ENCODE measurements at places on chromosomes 6 and 20. TPM values are rescaled to one million over a fixed set of nuclear protein-coding genes. Genes with fewer than 3 reads are reported as not detected.

Gene MROH8
- polyA plus RNA-seq: 3.5 TPM

Gene GHRH
- not detected for polyA plus RNA-seq

Gene CGAS
- not detected for polyA plus RNA-seq

DNA sequence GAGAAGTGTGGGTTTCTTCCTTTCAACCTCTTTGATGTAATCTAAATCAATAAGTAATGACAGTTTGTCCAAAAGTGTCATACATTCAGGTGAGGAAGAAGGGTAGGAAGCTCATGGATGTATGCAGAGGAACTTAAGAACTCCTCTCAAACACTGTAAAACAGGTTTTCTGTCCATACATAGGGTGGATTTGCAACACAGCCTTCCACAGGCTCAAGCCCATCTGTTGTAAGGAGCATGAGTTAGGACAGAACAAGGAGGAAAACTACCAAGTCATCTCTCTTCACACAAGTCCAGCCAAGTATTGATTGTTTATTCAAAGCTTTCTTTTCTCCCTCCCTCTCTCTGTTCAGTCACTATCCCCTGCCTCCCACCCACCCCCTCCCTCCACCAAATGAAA, 49.0 kb upstream of the CDYL start:
- no peak for DNase-seq

- DNase-seq: no peak
Observed at GRCh38 chr20:53736122-53736756, 142.6 kb upstream of the ZNF217 start.

DNA sequence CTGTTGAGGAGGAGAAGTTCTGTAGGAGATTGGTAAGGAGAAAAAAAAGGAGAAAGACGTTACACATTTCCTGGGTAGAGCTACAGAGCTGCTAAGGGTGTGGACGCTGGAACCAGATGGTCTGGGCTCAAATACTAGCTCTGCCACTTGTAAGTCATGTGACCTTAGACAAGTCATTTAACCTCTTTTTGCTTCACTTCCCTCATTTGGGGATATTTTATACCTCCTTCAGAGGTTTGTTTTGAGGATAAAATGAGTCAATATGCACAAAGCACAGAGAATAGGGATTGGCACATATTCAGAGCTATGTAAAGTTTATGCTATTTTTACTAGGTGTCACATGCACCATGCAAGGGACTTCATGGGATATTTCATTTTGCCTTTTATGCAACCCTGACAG, 708.8 kb downstream of the DHX35 start:
- DNase-seq: no peak

All from SK-N-SH (cell line).